Epithelial cell of proximal tubule (primary cell): ENCODE measurements at places on chromosomes 1 and 21. TPM values are rescaled to one million over a fixed set of nuclear protein-coding genes. Genes with fewer than 3 reads are reported as not detected.

DNA sequence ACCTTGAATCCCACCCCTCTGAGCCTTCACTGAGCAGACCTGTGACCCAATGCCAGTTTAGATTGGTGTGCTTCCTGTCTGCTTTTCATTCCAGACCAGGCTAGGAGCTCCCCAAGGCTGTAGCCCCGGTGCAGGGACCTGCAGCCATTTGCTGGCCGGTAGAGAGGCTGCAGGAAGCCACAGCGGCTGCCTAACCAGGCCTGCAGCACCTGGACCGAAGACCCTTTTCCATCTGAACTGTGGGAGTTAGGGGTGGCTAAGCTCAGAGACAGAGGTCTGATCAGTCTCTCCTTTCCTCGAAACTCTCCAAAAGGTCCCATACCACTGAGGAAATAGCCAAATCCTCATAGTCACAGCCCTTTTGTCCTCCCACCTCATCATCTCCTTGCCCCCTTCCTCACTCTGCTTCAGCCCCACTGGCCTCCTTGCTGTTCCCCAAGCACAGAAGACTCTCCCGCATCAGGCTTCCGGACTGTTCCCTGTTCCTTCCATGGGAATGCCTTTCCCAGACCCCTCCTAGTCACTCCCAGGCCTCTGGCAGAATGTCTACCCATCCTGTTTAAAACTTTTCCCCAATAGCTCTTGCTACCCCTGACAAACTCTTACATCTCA, 674 bp upstream of the TTC4 start:
- DNase-seq = no peak

GRCh38 chr1:236175642-236176336, 33.5 kb downstream of the GPR137B start:
- peak; percentile 63 for DNase-seq

GRCh38 chr1:2636733-2637132, 3.9 kb upstream of the MMEL1 start:
- DNase-seq = no peak

Gene CTPS1
- total RNA-seq = 53.3 and 61.6 TPM in 2 replicates

Gene LEPR
- total RNA-seq = 10.6 and 12.4 TPM in 2 replicates

- DNase-seq = no peak
Measured at GRCh38 chr1:156927215-156928042, 7.0 kb downstream of the LRRC71 start.

- DNase-seq = no peak
Measured at GRCh38 chr21:16993416-16994038, 519.3 kb upstream of the CXADR start.

Gene CYP4B1
- not detected in 2 replicates for total RNA-seq

DNA sequence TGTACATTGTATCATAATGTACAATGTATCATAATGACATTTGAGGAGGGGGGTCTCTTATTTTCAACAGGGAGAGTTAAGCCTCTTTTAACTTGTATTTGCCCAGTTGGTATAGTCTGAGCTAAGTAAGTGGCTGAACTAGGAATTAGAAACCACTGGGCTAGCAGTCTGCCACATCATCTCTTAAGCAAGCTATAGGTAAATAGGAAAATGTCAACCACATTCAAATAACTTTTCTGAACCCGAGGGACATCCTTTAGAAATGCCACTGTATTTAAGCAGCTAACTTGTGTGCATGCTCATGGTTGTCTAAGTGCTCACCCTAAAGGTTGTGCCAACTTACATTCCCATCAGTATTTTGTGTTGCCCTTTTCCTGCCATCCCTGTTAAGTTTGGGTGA, 35.5 kb upstream of the ASB17 start:
- no peak for DNase-seq

Gene NR5A2
- total RNA-seq = not detected in 2 replicates

Gene C1orf87
- 0.17 TPM in 1 of 2 replicates, not detected in the other for total RNA-seq

- no peak for DNase-seq
Measured at GRCh38 chr1:208221291-208221622, 22.9 kb downstream of the PLXNA2 start.

Gene CRYZL1
- 15.5 and 27.2 TPM in 2 replicates for total RNA-seq

Gene PGLYRP4
- total RNA-seq = not detected in 2 replicates

DNA sequence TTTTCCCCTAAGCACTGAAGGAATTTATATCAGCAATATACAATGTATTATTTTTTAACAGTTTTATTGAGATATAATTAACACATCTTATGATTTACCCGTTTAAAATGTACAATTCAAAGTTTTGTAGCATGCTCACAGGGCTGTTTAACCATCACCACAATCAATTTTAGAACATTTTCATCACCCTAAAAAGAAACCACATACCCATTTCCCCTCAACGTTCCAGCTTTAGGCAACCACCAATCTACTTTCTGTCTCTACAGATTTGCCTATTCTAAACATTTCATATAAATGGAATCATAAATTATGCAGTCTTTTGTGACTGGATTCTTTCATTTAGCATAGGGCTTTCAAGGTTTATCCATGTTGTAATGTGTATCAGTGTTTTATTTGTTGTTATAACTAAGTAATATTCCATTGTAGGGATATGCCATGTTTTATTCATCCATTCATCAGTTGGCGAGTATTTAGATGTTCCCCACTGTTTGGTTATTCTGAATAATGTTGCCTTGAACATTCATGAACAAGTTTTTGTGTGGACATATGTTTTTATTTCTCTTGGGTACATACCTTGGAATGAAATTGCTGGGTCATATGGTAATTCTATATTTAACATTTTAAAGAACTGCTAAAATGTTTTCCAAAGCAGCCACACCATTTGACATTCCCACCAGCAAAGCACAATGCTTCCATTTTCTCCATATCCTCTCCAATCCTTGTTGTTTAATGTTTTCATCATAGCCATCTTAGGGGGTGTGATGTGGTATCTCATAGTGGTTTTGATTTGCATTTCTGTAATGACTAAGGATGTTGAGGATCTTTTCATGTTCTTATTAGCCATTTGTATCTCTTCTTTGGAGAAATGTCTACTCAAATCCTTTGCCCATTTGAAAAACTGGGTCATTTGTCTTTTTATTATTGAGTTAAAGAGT, 188.5 kb downstream of the TM2D1 start:
- no peak for DNase-seq

Gene UBE2U
- not detected in 2 replicates for total RNA-seq

Gene F5
- not detected in 2 replicates for total RNA-seq

- no peak for DNase-seq
Measured at GRCh38 chr1:99573431-99574217, 72.3 kb upstream of the PALMD start.
